Hematopoietic multipotent progenitor cell treated with erythropoietin and hydrocortisone succinate and interleukin-3 and kit ligand, for 6 days (in vitro differentiated cells): ENCODE measurements at places on chromosomes 5 and 9.
A peak's percentile ranks its signal among the peaks of the same experiment; 100 is the strongest.

DNA sequence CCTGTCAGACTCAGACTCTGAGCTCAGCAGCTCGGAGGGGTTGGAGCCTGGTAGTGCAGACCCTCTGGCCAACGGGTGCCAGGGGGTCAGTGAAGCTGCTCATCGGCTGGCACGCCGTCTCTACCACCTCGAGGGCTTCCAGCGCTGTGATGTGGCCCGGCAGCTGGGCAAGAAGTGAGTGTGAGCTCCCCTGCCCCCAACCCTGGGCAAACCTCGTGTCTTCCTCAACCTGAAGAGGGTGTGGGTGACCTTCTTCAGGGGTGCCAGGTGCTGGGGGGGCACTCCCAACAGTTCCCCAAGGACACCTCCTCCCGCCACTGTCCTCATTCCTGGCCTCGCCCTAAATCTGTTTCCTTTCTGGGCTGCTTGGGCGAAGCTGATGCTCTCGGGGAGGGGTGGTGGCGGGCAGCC lies 18.6 kb downstream of the PSD2 start:
- no peak for DNase-seq

- peak; percentile 86 for DNase-seq
These were observed 41.2 kb upstream of the PLPP1 start for GRCh38 chr5:55575815-55576583.

GRCh38 chr5:141649056-141649688 lies 2.0 kb downstream of the FCHSD1 start:
- DNase-seq, result no peak

DNA sequence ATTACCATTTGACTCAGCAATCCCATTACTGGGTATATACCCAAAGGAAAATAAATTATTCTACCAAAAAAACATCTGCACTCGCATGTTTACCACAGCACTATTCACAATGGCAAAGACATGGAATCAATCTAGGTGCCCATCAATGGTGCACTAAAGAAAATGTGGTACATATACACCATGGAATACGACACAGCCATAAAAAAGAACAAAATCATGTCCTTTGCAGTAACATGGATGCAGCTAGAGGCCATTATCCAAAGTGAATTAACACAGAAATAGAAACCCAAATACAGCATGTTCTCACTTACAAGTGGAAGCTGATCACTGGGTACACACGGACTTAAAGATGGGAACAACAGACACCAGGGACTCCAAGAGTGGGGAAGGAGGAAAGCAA lies 2.1 kb downstream of the CDC23 start:
- DNase-seq, result no peak

- DNase-seq, result peak; percentile 45
These were observed 50.6 kb downstream of the LHX2 start for GRCh38 chr9:124062172-124062571.

GRCh38 chr9:126222363-126222834 lies 104.2 kb upstream of the MVB12B start:
- no peak for DNase-seq

DNA sequence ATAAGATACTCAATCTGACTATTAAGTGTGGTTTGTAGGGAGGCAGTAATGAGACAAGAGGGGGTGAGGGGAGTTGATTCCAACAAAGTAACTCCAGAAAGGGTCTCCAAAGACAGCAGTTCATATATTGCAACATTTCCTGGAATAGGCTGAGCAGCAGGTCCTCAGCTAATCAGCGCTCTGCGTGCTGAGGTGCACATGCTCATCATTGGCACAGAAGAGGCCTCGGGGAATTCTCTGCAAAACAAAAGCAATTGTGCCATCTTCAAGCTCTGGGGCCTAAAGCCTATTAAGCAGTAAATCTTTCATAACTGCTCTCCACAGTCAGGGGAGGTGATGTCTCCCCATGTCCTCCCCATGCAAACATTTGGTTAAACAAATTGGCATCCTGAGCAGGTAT lies 357.3 kb downstream of the SPOCK1 start:
- DNase-seq, result no peak

GRCh38 chr5:125408448-125409233 lies 662.2 kb upstream of the ZNF608 start:
- DNase-seq, result no peak

DNA sequence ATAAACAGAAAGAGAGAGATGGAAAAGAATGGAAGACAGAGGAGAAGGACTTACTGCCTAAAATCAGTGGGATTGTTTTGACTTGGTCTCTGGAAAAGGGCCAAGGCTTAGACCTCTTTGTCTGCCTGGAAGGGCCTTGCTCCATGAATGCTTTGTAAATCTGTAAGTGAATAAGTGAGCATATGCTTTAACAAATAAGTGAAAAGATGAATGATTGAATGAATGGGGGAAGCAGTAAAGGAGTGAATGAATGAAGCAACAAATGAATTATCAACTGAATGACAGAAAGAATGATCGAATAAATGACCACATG lies 5.5 kb downstream of the KCNIP1 start:
- DNase-seq, result no peak

GRCh38 chr5:943201-943917 lies 50.7 kb downstream of the TRIP13 start:
- no peak for DNase-seq

DNA sequence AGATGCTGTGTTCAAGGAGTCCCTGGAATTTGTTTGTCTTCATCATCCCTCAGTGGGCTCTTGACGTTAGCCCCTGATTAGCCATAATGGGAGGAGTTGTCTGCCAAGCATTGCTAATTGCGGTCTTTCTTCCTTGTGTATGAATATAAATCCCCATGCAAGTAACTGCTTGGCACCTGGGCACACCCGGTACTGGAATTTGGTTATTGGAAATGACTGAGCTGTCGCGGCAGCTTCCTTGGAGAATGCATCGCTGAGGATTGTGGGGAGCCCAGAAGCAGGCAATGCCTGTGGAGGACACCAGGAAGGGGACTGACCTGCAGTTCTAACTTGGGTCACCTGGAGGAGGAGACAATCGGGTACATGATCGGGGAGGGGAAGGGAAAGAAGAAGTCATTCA lies 53.3 kb upstream of the CTSL start:
- DNase-seq, result no peak

DNA sequence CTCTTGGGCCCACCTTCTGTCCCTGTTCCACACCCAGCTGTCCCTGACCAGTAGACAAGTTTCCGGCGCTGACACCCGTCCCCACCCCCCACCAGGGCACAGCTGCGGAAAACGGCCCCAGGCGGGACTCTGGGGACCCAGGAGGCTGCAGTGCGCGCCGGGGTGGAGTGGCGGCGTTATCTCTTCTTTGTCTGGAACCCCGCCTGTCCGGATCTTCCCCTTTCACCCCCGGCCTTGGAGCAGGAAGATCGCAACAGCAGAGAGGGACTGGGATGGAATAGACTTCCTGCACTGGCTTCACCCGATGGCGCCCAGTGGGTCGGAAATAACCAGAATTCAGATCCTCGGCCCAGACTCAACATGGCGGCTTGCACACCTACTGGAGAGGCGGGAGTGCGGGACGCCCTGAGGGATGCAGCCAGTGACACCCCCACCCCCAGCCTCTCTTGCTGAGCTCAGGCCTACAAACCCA lies 4.7 kb downstream of the PAX5 start:
- no peak for DNase-seq

GRCh38 chr9:93245437-93245970 lies 61.6 kb downstream of the WNK2 start:
- no peak for DNase-seq

DNA sequence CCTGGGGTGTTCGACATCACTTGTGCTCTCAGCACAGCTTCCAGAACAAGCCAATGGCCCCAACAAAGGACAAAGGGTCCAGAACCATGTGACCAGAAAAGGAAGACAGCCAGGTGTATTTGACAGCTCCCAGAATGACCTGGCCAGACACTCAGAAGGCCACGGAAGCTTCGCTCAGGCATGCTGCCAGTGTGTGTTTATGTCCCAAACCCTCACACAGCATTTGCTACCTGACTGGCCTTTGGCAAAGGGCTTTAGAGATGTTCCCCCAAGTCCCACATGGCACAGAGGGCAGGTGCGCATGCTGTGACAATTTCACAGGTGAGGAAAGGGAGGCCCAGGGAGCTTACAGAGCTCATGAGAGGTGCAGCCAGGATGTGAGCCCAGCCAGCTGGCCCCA lies 39.5 kb downstream of the MED10 start:
- no peak for DNase-seq

DNA sequence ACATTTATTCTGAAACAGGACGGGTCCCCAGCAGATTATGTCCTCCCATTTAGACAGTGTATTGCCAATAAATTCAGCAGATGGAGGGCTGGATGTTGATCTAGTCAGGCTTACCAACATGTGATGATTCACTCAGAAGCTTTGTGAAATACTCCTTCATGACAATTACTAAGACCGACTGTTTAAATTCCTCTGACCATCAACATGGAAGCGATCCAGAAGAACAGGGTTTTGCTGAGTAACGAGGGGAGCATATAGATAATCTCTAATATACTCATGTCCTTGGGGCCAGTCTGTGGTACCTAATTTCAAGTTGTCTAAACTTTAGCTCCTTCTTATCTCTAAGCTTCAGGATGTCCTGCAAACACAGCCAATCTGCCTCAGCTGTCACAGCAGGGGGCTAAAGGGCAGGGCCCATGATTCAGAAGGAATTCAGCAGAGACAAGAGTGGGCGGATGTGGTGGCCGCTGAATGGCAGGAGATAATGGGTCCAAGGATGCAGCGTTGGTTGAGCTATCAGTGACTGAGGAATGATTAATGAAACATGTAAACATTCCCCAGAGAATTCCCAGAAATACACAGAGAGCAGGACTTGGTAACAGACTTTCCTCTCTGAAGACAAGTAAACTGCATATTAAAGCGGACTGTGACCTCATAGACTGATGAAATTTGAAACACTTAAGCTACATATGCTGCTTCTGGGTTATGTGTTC lies 109.4 kb downstream of the ANKRD55 start:
- DNase-seq, result peak; percentile 97

GRCh38 chr9:27078685-27079084 lies 30.3 kb upstream of the TEK start:
- DNase-seq, result no peak

- no peak for DNase-seq
These were observed 16.5 kb upstream of the SPARC start for GRCh38 chr5:151703227-151703626.

GRCh38 chr5:128378632-128379031 lies 159.4 kb downstream of the FBN2 start:
- DNase-seq, result no peak

GRCh38 chr5:129972465-129973141 lies 68.3 kb downstream of the CHSY3 start:
- DNase-seq, result no peak

DNA sequence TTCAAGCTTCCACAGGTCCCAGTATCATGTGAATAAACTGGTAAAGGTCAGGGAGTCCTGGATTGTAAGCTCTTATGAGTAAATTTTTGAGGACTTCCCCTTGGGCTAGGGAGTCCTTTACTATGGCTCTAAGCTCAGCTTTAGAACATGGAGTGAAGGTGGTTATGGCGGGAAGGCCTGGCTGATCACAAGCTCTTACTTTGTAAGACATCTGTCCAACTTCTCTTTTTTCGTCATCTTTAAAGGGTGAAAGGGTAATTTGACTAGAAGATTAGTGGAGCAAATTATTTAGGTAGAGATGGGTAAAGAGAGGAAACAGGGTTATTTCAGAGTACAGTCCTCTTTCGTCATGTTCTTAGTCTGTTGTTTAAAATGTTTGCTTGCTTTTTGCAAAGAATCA lies 155.4 kb downstream of the AOPEP start:
- no peak for DNase-seq
